ENCODE measurements at places on chromosomes 7 and 10.

DNA sequence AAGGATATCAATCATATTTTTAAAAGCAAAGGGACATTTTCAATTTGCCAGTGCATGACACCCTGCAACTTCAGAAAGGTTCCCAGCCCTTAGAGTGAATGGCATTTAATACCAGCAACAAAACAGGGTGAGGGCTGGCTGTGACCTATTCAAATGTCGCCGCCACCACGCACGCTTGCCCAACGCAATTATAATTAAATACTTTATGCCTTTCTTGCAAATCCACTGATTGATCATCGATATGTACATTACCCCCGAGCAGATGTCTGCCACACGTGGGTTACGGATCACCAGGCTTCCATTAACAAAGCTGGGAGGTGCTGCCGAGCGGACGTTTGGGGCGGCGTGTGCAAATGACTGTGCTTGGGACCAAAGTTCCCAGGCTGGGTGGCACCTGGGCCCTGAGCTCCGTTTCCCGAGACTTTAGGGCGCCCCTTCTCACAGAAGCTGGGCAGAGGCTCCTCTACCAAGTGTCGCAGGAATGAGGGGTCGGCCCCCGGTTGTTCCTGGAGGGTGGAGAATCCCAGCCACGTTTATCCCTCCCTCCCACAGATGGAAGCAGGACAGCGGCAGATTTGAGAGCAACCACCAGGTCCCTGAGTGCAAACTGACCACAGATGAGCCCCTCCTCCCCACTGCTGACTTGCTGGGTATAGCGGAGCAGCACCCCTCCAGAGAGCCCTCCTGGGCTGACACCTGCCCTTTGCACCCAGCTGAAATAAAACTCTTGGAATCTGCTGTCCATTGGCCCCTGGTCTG is 3.9 kb downstream of the FOXL3 start:
- no peak for DNase-seq

GRCh38 chr10:124066781-124067714 is 26.4 kb downstream of the CHST15 start:
- DNase-seq, result no peak

GRCh38 chr10:5195727-5196374 is 786 bp upstream of the AKR1C4 start:
- no peak for DNase-seq

DNA sequence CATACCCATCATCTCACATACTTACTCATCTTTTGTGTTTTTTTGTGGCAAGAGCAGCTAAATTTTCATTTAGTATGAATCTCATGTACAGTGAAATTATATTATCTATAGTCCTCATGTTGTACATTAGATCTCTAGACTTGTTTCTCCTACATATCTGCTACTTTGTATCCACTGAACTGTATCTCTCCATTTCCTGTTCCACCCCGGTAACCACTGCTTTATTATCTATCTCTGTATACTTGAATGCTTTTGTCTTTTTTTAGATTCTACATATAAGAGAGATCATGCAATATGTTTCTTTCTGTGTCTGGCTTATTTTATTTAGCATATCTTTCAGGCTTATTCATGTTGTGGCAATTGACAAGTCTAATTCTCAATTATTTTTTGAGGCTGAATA is 125.1 kb downstream of the ANKRD7 start:
- DNase-seq, result no peak

DNA sequence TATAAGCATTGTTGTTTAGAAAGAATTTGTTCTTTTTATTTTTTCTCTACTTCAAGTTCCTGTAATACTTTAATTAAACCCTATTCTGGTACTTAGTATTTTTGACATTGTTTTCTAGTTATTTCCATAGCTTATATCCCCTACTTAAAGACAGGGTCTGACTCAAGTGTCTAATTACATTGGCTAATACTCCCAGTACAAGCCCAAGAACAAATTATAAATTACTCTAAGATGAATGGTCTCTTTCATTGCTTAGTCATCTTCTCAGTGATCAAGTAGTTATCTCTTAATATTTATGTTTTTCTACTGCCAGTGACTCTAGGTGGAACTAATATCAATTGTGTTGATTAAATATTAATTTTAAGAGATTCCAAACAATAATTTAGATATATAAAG is 21.6 kb downstream of the AHR start:
- no peak for DNase-seq
